Thymus (tissue), 14 donors: ENCODE measurements at places on chromosomes 12 and 14. TPM values are rescaled to one million over a fixed set of nuclear protein-coding genes. Genes with fewer than 3 reads are reported as not detected.

- DNase-seq, result no peak
These were observed 55.4 kb downstream of the ASCL1 start for GRCh38 chr12:103012884-103013283.

DNA sequence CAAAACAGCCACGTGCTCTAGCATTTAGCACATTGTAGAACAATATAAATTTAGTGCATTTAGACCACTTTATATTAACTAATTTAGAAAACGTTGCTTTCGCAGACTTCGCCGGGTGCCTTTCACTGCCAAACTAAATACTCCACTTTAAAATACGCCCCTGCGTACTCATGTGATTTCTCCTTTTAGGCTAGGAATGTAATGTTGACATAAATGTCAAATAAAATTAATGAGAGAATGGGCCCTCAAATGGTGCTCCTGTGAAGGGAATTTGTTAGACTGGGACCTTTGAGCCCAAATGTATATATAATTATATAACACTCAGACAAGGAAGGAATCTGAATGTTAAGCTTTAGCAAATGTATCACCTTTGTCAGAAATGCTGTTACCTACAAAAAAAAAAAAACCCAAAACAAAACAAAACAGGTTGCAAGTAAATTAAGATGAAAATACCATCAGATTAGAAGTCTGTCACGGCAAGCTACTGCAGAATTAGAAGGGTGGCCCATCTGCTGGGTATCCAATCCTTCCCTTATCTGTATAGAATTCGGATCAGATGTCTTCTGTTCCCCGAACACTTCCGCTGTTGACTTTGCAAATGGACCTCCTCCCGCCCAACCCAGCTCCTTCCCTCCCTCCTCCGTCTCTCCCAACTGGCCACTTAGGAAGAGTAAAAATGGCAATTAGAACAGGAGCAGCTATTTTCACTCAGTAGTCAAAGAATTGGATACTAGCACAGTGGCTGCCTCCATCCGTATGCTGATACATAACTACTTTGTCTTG, 159.3 kb upstream of the FOXN3 start:
- no peak for DNase-seq

GRCh38 chr14:103867523-103867953, 20.2 kb upstream of the PPP1R13B start:
- DNase-seq, result no peak

KRT82 gene
- 0.34 TPM for polyA plus RNA-seq

ARF6 gene
- 72.0 TPM for polyA plus RNA-seq
